Substantia nigra (tissue), 51 donors: ENCODE measurements at places on chromosomes 11 and 22.

DNA sequence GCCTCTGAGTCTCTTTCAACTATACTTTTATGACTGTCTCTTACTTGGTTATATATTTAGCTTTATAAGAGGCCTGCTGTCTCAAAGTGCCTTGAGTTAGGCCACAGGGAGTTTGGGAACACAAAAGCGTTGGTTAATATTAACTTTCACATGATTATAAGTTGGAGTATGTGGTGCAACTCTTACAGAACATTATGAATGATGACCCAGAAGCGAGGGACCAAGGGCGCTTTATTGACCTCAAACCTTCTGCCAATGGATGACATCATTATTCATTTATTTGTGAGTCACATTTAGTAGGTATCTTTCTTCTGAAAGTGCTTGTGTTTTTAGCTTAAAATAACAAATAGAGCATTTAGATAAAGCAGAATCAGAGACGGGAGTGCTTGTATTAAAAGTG, 298.0 kb upstream of the ZC3H12C start:
- no peak for DNase-seq

DNA sequence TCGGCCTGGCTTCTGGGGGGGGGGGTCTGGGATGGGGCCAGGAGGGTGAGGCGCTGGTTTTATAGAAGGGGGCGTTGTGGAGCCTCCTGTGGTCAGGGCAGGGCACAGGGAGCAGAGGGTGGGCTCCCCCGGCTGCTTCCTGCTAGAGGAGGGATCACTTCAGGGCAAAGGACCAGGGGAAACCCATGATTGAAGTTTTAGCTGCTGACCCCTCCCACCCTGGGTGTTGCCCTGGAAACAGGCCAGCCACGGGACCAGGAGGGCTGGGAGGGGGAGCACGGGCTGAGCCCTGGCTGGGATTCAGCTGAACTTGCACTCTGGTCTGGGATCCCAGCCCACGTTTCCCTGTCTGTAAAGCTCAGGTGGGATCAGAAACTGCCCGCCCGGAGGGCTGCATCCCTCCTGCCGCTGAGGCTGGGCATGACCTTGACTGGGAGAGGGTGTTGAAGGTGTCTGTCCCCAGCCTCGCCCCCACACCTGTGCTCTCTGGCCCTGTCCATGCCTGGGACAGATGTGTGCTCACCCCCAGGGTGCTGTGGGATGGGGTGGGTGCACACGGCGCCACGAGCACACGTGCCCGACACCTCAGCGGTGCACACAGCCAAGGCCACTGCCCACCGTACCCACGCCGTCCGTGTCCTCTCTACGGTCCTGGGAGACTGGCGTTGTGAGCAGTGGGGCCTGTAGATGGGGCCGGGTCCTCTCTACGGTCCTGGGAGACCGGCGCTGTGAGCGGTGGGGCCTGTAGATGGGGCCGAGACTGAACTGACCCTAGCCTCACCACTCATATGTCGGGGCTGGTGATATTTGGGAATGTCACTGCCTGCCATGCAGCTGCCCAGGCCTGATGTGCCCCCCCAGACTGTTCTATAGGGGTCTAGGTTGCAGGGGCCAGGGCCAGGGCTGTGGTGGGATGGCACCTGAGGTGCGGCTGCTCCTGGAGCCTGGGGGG, 2.3 kb downstream of the TSPAN4 start:
- no peak for DNase-seq

DNA sequence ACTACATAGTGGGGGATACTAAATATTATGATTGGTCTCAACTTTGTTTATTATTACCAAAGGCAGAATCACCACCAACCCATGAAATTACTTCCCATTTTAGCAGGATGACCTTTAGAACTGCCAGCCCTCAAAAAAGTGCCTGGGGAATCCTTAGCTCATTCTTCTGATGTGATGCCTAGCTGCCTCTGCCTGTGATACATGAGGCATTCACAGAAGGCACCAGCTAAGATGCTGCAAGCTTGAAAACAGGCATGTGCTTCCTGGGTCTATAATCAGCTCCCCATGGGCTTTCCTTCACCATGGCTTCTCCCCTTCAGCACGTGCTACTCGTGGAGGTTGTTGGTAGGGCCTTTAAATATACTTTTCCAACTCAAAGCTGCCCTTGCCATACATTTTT, 50.4 kb upstream of the ARHGAP20 start:
- no peak for DNase-seq

DNA sequence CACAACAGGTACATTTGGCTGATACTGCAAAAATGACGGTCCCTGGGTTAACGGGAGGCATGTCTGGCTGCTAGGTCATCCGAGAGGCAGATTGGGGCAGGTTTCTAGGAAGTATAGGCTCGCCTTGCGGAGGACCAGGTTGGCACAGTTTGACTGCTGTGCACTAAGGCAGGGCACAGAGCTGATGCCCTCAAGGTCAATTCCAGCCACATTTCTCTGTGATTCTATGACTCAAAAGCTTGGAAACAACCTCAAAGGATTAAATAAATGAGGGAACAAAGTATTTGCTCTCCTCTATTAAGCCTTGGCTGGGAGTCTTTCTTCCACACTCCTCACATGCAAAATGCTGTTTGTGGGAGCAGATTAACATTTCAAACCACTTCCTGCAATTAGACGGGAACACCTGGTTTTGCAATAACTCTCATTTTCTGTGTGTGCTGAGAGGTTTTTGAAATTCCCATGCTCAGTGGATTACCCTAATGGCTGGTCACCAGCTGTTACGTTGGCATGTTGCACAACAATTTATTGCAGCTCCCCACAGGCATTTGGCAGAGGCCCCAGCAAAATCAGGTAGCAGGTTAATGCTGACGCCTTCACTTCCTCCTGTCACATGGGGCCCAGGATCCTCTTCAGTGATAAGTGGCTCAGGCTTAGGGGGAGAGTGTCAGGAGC, 61.0 kb upstream of the PLET1 start:
- no peak for DNase-seq

DNA sequence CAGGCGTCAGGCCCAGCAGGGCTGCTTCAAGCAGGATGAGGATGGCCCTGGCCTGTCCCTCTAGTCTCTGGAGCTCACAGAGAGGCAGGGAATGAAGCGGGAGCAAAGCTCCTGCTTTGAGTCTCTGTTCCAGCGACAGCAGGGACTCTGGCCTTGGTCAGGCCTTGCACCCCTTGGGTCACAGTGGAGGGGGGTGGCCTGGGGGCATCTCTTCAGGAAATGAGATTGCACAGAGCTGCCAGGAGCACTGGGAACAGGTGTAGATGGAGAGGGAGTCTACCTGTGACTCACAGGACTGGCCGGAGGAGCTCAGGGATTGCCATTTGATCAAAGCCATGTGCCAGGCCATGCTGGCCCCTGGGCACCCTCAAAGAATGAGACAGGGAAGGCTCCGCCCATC, 1.6 kb downstream of the ANO1 start:
- no peak for DNase-seq

DNA sequence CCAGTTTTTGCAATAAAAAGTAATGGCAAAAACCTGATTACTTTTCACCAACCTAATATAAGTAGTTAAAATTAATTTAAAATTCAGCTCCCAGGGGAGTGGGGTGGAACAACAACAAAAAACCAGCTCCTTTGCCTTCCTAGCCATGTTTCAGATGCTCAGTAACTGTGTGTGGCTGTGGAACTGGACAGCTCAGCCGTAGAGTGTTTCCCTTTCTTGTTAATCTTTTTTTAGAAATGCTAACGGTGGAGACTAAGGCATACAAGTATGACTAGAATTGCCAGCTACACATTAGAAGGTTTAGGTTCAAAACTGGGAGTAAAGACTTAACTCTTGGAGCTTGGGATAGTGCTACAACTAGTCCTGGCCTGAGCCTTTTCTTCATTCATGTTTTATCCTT, 45.0 kb downstream of the PPP6R3 start:
- no peak for DNase-seq

DNA sequence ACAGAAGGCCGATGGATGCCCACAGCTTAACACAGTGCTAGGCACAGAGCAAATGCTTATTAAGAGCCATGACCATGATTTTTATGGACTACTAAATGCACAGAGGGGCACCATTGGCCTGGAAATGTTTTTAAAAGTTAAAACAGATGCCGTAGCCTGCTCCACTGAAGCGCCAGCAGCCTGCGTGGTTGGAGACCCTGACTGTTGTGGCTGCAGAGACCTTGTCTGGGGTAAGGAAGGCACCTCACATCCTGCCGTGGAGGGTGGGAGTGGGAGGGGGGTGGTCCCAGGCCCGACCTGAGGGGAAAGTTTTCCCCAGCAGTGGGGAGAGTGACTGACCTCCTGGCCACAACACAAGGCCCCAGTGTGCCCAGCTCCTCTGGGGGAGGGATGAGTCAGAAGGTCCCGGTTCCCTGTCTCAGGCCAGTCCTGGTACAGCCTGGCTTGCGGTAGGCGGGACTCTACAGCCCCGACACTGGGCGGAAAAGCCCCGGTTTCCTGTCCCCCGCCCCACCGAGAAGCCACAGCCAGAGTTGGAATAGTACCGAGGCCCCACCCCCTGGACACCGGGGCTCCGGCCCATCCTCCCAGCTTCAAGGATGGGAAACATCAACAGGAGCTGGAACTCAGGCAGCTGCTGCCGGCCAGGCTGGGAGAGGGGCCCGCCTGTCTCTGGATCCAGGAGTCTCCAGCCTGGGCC, 7.0 kb downstream of the CHST1 start:
- peak; percentile 72 for DNase-seq

DNA sequence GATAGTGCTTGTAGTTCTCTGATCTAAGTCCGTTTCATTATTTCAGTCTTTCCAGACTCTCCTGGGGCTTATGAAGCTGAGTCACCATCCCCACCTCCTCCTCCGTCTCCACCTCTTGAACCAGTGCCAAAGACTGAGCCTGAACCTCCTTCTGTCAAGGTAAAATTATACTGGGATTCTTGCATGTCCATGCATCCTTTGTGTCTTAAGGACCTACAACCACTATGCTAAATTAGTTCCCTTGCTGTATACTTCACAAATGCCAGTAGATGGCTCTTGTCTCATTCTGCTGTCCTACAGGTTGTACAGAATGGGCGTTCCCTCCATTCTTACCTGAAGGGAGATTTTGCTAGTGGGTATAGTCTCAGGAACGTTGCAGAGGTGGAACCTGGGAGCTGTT, 42.2 kb downstream of the POLD3 start:
- no peak for DNase-seq

- DNase-seq, result no peak
Measured at GRCh38 chr11:108973402-108974162, 308.7 kb downstream of the DDX10 start.

GRCh38 chr11:88266919-88267318, 70.6 kb downstream of the CTSC start:
- no peak for DNase-seq

DNA sequence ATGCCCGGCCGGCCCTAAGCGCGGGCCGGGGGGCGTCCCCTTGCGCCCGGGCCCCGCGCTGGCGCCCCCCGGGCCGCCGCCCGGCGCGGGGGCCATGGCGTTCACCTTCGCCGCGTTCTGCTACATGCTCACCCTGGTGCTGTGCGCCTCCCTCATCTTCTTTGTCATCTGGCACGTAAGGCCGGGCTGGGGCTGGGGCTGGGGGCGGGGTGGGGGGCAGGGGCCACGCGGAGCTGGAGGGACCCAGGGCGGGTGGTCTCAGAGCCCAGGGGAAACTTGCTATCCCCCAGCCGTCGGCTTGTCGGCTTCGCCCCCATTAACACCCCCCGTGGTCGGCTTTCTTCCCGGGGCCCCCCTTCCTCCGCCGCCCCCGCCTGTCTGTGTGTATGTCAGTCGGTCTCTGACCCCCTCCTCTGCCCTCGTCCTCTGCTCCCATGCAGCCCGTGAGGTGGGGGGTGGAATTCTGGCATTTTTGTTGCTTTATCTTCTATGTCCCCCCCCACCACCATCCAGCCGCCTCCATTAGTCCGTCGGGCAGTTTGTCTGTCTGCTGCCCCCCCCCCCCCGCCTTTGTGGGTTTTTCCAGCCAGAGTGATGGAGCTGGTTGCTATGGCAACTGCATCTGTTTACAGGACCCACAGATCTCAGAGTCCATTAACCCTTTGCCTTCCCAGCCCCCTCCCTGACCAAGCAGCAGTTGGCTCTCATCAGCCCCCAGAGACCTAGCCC, 552 bp downstream of the CNIH2 start:
- no peak for DNase-seq

- no peak for DNase-seq
Measured at GRCh38 chr11:102637731-102638130, 12.6 kb upstream of the MMP20 start.

- no peak for DNase-seq
Measured at GRCh38 chr11:75319035-75319877, 32.2 kb downstream of the ARRB1 start.

DNA sequence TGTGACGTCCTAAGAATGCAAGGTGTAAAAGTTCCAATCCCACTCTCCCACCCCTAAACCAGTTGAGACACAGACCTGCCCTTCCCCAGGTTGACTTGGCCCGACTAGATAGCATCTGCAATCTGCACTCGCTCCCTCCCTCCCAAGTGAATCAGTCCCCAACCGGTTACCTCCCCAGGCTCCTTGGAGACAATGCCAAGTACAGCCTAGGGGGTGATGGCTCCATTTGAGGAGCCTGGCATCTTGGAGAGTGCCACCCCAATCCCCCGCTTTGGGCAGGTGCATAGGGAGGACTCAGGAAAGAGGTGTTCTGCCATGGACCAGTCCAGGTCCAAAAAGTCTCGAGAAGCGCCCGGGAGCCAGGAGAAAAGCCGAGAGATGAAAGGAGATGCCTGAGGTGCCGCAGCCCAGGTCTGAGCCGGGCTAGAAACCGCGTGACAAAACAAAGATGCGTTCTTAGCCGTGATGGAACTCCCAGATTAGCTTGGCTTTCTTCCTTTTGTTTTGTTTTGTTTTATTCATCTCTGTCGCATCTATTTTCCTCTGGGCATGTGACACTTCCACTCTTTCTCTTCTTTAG, 18.7 kb upstream of the SNX32 start:
- no peak for DNase-seq

- DNase-seq, result no peak
Measured at GRCh38 chr11:93939084-93939760, 81.9 kb upstream of the HEPHL1 start.

- no peak for DNase-seq
Measured at GRCh38 chr11:119888119-119888518, 159.1 kb upstream of the NECTIN1 start.

- DNase-seq, result peak; percentile 62
Measured at GRCh38 chr11:2380807-2381350, 3.8 kb downstream of the CD81 start.

- DNase-seq, result peak; percentile 43
Measured at GRCh38 chr22:48574776-48575617, 1252.7 kb downstream of the BRD1 start.

DNA sequence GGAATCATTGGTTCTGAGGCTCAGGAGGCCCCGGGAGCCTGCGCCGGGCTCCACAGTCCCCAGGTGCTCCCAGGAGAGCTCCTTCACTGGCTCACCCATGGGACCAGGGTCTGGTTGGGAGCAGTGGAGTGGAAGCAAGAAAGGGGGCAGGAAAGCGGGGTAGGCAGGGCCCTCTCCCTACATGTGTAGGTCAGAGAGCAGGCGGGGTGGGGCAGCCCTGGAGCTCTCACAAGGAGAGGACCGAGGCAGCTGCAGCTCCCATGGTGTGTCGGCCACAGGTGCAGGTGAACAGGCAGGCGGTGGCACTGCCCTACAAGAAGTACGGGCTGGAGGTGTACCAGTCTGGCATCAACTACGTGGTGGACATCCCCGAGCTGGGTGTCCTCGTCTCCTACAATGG, 28.3 kb downstream of the MUC2 start:
- no peak for DNase-seq

- DNase-seq, result no peak
Measured at GRCh38 chr22:36797374-36797773, 19.5 kb downstream of the PVALB start.

- no peak for DNase-seq
Measured at GRCh38 chr11:61826930-61827570, 1.1 kb upstream of the FADS2 start.
